ENCODE measurements at places on chromosomes 2 and 18. TPM values are rescaled to one million over a fixed set of nuclear protein-coding genes. Genes with fewer than 3 reads are reported as not detected.

The CIB4 gene
- total RNA-seq: not detected

The SLC16A14 gene
- total RNA-seq: 2.8 TPM

The MOCOS gene
- total RNA-seq: 15.3 TPM

The DAW1 gene
- not detected for total RNA-seq

The SAG gene
- total RNA-seq: not detected

The UGT1A4 gene
- total RNA-seq: not detected

The REG1B gene
- total RNA-seq: not detected

The ANKRD30B gene
- total RNA-seq: 0.08 TPM

The CTAGE1 gene
- not detected for total RNA-seq

The FKBP7 gene
- total RNA-seq: 24.6 TPM

The DSC3 gene
- 3.3 TPM for total RNA-seq

The SMYD1 gene
- total RNA-seq: not detected

The TGFBRAP1 gene
- total RNA-seq: 24.1 TPM

The HJURP gene
- 6.5 TPM for total RNA-seq

The SERPINB4 gene
- total RNA-seq: not detected

The IL36A gene
- not detected for total RNA-seq

The STARD6 gene
- total RNA-seq: not detected

The EFHD1 gene
- 6.5 TPM for total RNA-seq

The SLC35G4 gene
- total RNA-seq: not detected

The SERPINB13 gene
- not detected for total RNA-seq

The SKOR2 gene
- total RNA-seq: not detected

The CYP27C1 gene
- total RNA-seq: 2.3 TPM

The ZAP70 gene
- 0.55 TPM for total RNA-seq

The CD8B gene
- 3.8 TPM for total RNA-seq

The PKDCC gene
- 8.5 TPM for total RNA-seq

The SPP2 gene
- total RNA-seq: not detected

The SNED1 gene
- total RNA-seq: 5.1 TPM

The BCL11A gene
- 6.7 TPM for total RNA-seq

The OTOS gene
- total RNA-seq: not detected

The GALNT13 gene
- total RNA-seq: 0.75 TPM

All from kidney epithelial cell (primary cell).